ENCODE measurements at places on chromosomes 3 and 15.
A peak's percentile ranks its signal among the peaks of the same experiment; 100 is the strongest.

- DNase-seq: no peak
These were observed 4.4 kb upstream of the SI start for GRCh38 chr3:165082650-165083049.

GRCh38 chr3:81692766-81693165, 68.7 kb downstream of the GBE1 start:
- no peak for DNase-seq

DNA sequence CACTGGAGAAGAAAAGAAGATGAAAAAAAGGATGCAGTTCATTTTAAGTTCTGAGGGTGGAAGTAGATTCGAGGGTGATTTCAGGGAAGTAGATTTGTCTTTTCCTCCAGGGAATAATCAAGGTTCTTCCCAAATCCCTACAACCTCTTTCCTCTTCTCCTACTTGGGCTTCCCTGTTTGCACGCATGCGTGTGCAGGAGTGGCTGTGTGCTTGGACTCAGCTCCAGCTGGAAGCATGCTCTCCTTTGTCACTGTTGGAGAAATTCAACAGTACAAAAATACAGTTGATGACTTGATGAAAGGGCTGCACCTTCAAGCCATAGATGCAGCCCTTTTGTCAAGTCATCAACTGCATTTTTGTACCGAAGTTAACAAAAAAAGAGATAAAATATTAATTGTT, 3.8 kb downstream of the OR5K2 start:
- no peak for DNase-seq

- DNase-seq: peak; percentile 91
These were observed 74.2 kb downstream of the EPHB1 start for GRCh38 chr3:134869153-134869726.

DNA sequence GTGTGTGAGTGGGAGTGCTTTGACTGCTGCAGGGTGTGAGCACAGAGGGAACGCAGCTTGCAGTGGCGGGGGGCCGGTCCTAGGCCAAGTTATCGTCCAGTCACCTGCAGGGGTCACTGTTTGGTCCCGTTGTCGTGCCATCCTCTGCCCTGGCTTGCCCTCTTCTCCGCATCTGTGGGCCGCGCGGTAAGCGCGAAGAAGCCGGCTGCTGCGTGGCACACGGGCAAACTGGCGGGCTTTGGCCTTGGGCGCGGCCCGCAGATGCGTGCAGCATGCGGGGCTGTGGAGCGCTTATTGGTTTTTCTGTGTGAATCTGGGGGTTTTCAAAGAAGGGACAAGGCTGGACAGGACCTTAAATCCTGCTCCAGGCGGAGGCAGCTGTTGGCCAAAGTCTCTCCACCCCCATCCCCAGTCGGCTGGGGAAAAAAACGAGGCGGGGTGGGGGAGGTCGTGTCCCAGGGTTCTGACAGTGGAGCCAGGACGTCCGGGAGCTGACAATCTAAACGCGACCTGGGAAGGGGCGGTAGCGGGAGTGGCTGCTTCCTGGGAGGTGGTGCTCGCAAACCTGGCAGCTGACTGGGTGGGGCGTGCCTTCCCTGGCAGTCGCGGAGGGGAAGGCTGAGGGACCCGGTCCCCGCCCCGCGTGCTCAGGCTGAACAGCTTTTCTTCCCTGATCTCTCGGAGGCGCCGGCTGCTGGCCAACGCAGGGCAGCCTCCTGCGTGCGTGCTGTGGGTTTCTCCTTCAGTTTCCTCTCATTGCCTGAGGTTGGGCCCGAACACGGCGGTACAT, 39.7 kb upstream of the VEPH1 start:
- DNase-seq: peak; percentile 75

DNA sequence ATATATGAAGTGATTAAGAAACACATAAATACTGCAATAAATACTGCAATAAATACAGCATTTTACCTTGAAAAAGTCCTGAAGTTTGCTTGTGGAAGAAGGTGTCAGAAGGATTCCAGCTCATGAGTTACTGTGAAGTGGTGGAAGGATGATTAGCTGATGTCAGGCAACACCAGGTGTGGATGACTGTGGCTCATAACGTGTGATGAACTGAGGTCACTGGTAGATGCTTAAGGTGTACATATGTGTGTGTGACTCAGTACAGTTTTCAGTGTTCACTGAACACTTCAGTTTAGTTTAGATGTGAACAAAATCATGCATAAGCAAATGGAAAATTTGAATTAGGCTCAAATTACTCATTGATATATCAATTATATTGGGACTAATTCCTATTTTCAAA, 1045.0 kb downstream of the NTRK3 start:
- no peak for DNase-seq

DNA sequence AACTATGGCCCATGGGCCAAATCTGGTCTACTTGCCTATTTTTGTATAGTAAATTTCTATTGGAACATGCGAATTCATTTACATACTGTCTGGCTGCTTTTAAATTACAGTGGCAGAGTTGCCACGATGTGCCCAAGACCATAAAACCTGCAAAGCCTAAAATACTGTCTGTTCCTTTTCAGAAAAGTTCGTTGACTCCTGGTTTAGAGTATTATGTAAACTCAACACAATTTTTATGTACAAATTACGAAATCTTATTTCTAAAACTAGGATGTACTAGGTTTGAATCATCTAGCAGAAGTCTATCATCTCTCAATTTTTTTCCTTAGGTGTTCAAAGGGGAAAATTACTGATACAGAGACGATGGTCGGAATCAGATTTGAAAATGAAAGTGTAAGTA, 26.9 kb downstream of the SENP2 start:
- no peak for DNase-seq

DNA sequence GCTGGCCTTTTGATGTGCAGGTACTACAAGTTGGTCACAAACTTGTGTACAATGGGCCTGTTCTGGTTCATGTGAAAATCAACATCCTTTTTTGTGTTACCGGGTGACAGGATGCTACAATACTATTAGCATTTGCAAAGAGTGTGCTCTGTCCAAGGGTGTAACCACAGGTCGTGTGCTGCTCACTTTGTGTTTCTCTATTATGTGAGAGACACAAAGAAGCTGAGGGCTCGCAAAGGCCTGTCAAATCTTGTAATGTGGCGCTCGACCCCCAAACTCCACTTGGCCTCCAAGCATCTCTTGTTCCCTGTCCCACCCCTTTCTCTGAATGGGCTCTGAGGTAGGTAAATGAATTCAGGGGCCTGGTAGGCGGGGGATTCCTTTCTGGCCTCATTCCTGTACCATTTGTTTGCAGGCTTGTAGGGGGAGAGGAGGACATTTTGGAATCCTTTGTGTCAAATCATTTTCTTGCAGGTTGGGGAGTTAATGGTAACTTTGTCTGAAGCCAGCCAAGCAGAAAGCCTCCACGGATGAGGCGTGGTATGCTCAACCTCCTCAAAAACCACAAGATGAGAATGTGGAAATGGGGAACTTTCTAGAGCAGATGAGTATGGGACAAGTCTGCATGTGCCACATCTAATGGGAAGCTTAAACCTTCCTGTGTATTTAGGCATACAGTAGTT, 109.1 kb downstream of the OPA1 start:
- no peak for DNase-seq

DNA sequence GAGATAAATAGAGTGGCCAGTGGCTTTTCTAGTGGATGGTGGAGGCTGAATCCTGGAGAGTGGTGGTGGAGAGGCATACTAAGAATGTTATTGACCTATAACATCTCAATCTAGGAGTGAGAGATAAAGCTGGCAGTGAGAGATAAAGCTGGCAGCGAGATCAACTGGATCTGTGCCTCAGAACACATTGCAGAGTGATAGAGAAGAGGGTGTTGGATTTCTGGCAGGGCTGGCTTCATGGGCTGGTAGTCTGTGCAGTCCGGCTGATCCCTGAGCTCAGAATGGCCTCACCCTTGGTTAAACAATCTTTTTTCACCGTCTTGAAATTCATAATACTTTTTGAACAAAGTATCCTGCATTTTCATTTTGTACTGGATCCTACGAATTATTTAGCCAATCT, 221.2 kb downstream of the NLGN1 start:
- DNase-seq: no peak

- DNase-seq: no peak
These were observed 215.5 kb upstream of the RORA start for GRCh38 chr15:61444585-61444984.
